NCI-H1105 (cell line): ENCODE measurements at places on chromosomes 2 and 18.

GRCh38 chr2:106089611-106090010 lies 104.5 kb downstream of the UXS1 start:
- no peak for DNase-seq

DNA sequence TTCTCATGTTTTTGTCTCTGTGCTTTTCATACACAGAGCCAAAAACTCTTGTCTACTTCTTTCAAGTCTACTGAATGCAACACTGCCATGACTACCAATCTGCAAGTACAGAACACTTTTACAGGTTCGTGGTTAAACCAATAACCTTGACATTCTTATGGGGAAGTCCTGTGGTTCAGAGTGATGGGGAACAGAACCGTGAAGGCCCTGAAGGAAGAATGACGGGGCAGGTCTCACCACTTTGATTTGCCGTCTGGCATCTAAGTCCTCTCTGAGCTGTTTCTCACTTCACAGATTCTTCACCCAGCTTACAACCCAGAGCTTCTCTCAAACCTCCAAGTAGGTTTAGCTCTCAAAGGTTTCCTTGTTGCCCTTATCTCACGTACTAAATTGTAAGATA lies 117.5 kb upstream of the SNTG2 start:
- DNase-seq, result no peak

- DNase-seq, result no peak
Measured at GRCh38 chr2:20370191-20370590, 19.5 kb upstream of the PUM2 start.

DNA sequence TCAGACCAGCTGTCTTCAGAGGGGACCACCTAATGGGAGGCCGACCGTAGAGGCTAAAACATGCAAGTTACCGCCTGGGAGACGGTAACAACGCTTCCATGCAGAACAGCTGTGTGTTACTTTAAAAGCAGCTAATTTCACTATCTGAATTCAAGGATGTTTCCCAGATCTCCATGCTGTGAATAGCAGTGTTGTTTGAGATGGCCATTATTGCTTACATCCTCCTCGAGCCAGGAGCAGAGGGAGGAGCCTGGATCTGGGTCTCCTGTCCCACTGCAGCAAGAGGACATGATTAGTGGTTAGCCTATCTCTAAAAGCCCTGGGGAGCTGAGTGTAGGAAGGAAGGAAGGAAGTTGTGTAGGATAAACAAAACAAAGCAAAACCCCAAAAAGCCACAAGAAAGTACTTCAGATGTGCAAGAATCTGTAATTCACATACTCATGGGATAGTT lies 50.9 kb downstream of the ACTR2 start:
- DNase-seq, result no peak

- DNase-seq, result no peak
Measured at GRCh38 chr2:75870651-75871137, 160.0 kb upstream of the GCFC2 start.

DNA sequence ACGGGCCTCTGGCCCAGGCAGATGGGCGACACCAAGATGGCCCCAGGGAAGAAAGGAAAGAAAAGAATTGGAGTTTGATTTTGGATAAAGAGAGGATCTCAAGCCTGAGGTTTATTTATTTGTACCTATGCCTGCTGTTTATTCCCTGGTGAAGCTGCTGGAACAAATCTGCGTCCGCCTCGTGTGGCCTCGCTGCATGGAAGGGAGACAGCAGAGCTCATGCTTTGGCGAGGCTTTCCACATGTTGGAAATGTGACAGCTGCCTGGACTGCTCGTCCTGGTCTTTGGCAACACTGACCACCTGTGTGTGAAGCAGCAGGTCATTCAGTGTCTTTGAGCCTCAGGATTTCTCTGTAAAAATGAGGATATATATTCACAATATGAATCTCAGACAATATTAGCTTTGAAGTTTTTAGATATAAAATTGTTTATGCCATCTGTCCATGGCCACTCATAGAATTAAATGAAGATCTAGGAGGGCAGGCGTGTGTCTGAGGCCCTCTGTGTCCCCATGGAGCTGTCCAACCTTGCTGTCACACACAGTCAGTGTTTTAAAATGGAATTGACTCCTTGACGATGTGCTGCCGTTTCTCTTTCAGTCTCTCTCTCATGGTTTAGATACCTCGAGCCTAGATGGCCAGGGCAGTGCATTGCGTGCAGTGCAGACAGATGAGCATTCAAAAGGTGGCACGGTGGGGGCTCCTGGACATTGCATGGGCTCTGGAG lies 94.3 kb downstream of the SOCS6 start:
- DNase-seq, result no peak

DNA sequence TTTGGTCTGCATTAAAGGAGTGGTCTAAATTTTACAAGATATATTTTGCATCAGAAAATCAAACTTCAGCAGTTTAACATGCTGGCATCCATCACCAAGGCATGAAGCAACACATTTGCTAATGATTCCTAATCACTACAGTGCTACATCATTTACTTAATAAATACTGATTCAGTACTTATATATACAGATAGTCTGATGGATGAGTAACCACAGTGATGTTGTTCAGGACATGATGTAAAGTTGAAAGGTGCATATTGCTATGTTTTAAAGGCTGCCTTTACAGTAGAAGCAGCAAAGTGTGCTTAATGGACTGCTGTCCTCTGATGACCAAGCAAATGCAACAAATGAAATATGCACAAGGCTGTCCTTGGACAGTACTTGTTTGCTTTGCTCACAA lies 11.1 kb downstream of the SUPT7L start:
- DNase-seq, result no peak

DNA sequence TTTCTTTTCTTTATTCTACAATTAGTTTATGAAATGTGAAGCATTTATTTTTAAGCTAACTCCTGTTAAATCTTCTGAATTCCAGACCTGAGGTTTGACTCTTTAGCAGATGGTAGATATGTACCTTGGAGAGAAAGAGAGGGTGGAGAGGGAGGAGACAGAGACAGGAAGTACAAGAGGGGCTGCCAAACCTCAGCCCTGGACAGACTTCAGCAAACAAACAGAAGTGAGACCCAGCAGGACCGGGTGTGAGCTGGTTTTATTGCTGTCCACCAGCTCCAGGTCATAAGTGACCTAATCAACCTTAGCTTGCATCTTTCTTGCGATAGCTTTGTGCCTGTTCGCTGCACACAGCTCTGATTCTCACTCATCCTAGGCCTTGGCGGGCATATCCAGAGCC lies 168.6 kb downstream of the CNTNAP5 start:
- no peak for DNase-seq

- DNase-seq, result peak; percentile 39
Measured at GRCh38 chr18:76495006-76495370, at the start of gene ZNF516. Gene ZNF516 (minus strand): TSS chr18:76495242. CDS start chr18:76443054, 52,188 bp downstream.

- no peak for DNase-seq
Measured at GRCh38 chr2:74530239-74531187, 780 bp downstream of the HTRA2 start.

GRCh38 chr2:45889620-45890370 lies 238.3 kb downstream of the PRKCE start:
- no peak for DNase-seq

DNA sequence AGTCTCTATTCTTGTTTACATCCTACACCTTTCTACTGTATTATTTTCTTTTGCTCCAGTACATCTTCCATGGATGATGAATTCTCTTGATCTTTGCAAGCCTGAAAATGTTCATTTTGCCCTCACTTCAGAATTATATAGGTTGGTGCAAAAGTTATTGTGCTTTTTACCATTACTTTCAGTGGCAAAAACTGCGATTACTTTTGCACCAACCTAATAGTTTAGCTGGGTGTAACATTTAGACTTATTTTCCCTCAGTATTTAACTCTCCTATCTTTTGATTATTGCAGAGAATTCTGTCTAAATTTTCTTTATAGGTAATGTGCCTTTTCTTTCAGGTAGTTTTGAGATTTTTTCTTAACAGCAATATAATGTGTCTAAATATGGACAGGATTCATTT lies 81.8 kb downstream of the SS18 start:
- DNase-seq, result no peak

DNA sequence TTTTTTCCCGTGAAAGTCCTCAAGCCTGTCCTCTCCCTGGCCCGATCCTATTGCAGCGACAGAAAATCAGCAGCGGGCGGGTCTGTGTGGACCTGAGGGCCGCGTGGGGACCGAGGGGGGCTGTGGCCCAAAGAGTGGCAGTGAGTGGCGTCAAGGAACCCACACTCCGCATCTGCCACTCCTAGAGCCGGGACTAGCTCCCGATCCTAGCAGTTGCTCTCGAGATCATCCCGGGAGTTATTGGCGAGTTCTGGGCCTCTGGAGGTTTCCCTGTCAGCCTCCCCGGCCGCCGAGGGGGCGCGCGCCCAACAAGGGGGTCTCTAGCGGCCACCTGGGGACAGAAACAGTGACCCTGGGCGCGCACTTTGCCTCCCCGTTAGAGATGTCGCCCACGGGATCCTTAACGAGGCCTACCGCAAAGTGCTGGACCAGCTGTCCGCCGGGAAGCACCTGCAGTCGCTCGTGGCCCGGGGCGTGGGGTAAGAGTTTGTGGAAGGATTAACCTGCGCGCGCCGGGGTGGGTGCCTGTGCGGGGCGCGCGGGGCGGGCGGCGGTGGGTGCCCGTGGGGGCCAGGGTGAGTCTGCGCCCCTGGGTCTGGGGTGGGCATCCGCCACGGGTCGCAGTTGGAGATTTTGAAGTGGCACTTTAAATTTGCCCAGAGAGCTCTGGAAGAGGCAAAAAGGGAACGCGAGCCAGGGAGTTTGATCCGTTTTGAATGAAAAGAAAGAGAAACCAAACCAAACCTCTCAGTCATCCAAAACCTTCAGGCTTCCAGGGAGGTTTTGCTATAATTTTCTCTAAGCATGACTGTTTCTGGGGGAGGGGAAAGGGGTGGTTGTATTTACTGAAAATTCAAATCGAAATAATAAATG lies 3.5 kb downstream of the ADCYAP1 start:
- no peak for DNase-seq

- no peak for DNase-seq
Measured at GRCh38 chr2:98063291-98063854, 23.6 kb upstream of the VWA3B start.

DNA sequence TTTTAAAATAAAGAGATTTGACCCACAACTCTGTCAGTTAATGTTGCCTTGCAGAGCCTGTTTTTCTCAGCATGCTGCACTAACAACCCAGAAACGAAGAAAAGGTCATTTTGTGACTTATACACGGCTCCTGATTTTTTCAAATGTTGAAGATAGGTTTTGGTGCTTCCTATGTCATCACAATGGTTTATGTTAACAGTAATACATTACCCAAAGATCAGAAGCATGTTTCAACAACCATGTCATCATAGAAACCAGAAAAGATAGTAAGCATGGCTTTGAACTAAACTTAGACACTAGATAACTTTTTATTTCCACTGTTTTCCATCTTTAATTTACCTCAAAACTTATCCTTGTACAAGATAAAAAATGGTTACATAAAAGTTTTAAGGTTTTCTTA lies 10.1 kb downstream of the BAZ2B start:
- no peak for DNase-seq

DNA sequence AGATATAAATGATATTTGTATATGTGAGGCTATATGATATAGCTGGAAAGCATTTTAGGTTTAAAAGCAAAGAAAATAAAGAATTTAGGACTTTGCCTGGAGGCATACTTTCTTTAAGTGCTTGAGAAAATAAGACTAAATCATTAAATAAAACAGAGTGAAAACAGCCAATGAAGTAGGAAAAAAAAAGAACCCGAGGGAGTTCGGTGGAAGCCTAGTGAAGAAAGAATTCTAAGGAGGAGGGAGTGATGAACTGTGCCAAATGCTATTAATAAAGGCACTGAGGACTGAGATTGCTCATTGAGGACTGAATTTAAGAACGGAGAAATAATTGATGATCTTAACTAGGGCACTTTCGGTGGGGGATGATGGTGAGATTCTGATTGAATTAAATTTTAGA lies 573.5 kb downstream of the DSC3 start:
- no peak for DNase-seq

DNA sequence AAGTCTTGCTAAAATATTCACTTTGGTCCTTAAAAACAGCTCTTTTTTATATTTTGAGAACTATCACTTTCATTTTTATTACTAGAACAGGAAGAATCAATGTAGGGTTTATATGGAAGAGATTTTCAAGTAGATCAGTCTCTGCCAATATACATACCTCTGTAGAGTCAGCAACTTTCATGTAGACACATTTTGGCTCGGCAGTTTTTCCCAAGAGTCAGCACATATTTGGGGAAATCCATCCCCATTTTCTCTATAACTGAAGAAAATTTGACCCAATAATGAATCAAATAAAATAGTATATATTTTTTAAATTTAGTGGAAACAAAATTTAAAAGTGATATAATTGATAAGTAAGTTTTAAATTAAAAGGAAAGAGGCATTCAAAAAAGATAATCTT lies 329.8 kb upstream of the TFPI start:
- no peak for DNase-seq

DNA sequence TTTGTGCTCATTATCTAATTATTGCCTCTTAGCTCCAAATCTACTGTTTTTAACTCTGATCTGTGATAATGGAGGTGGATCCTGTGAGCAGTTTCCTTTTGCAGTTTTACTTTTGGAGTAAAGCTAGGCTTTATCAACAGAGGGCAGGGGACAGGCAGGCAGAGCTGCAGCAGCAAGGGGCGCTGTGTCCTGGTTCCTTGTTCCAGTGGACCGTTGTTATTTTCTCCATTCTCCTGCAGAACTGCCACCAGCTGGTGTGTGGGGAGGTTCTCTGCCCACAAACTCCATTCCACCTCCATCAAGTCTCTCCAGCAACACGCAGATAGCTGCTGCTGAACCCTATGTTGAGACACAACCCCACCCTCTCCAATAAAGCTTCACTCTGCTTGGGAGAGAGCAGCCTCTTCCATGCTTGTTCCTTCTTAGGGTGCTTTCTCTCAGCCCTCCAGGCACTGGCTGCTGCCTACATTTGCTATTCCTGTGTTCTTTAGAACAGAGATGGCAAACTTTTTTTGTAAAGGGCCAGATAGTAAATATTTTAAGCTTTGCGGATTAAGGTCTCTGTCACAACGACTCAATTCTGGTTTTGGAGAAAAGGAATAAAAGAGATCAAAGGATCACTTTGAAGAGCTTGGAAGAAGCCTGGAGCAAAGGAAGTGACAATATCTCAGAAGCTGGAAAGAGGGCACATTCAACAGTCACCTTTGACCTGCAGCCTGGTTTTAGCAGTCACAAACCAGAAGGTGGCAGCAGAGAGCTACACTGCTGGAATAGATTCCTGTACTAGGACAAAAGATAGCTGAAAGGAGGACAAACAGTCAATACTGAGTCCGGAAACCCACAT lies 208.8 kb downstream of the CCDC178 start:
- peak; percentile 81 for DNase-seq

GRCh38 chr2:191629001-191629453 lies 48.9 kb upstream of the NABP1 start:
- no peak for DNase-seq

DNA sequence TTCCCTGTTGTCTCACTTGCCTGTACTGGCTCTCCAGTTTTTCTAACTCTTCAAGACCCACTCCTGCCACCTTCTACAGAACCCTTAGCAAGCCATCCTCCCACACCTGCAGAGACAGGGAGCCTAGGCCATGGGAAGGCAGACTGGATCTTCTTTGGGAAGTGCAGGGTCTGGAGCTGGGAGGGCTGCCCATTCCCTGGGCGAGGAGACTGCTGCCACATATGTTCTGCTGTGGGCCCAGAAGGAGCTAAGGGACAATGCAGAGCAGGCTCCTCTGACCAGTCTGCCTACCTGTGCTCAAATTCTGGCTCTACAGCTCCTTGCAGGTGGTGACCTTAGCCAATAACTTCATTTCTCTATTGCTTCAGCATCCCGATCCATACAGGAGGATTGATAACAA lies 152.1 kb upstream of the CELF4 start:
- no peak for DNase-seq
